Stimulated activated CD4-positive, alpha-beta T cell treated with anti-CD3 and anti-CD28 coated beads, Interleukin-15, amount 100 ng/mL, for 1 hour (primary cell): ENCODE measurements at places on chromosomes 11 and 22.

DNA sequence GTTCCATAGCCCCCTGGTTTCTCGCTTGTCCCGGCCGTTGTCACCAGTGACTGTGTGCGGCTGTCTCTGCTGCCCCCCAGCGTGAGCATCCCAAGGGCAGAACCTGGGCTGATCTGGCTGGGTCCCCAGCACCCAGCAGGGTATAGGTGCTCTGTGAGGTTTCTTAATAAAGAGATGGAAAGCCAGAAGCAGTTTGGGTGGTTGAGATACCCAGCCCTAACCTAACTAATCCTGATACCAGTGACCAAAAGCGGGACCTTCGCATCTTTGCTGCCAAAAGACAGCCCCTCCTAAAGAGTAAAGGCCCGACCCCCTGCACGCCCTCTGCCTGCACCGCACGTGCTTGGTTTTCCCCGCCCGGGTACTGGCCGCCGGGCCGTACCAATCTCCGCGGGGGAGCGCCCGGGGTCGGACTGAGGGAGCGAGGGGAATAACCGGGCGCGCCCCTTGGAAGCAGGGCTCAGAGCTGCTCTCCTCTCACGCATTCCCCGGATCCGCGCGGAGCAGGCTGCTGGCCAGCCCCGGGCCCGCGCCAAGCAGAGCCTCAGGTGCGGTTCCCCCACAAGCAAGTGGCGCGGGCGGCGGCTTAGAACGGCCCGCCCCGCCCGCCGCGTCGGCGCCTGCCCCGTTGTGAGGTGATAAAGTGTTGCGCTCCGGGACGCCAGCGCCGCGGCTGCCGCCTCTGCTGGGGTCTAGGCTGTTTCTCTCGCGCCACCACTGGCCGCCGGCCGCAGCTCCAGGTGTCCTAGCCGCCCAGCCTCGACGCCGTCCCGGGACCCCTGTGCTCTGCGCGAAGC is at the start of gene DGAT2:
Gene DGAT2, plus strand, starts transcription at position 667 of the 797 bp plus-strand sequence. CDS start 214 bp downstream, outside the sequence.
- peak; percentile 40 for DNase-seq

GRCh38 chr22:24435861-24436371 is 8.5 kb downstream of the ADORA2A start:
- no peak for DNase-seq

DNA sequence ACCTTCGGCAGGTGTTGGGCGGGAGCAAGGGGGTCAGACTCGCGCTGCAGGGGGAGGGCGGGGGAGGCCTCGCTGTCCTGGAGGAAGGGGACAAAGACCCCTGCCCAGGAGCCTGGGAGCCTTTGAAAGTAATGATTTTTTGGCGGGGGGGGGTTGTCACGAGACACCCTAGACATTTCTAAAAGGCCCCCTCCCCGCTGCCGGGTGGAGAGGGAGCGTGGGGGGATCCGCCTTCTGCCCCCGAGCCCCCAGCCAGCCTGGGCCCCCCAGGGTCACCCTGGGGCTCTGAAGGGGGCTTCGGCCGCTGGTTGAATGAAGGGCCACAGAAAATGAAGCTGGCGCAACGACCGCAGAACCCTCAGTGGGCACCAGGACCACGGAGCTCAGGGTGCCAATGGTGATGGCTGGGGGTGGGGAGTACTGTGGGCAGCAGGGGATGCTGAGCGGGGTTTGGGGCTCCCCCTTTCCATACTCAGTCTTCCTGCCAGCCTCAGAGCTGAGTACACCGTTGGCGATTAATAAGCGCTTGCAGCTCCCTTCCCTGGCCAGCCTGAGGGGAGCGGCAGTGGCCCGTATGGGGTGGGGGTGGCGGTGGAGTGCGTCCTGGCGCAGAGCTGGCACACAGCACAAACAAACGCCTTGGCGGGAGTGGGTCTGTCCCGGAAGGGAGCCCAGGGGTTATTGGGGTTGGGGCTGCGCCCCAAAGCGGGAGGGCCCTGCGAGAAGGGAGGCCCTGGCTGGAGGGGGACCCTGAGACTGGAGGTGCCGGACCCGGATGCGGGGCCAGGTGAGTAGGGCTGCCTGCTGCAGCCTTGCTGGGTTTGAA is 1.2 kb upstream of the DUSP8 start:
- DNase-seq: no peak

DNA sequence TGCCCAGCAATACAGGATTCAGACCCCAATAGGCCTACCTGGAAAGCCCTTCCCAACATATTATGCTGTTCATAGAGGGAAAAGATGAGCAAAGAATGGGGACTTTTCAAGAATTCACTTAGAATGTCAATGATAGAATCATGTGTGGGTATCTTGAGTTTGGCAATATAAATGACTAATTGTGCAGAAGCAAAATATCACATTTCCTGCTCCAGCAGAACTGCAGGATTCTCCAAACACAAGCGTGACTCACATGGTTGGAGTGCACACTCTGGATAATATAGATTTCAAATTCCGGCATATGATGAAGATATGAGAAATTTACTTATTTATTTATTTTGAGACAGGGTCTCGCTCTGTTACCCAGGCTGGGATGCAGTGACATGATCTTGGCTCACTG is 12.5 kb upstream of the APOL5 start:
- DNase-seq: no peak

DNA sequence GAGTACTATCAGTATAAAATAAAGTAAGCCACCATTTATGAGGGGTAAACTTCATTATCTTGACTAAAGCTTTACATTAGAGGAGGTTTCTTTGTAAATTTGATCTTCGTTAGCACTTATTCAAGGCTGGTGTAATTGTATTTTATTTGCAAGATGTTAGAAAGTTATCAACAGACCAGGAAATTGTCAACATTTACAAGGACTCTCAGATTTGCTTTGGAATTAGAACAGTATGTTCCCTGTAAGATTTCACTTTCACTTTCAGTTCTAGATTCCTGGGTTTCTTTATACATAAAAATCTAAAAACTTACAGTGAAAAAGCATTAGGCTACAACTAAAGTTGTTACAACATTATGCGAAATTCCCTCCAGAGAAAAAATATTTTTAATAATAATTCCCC is 4.6 kb upstream of the BIRC3 start:
- no peak for DNase-seq

- no peak for DNase-seq
Measured at GRCh38 chr11:124120891-124121290, 5.6 kb downstream of the VWA5A start.

GRCh38 chr11:15119826-15120225 is 5.1 kb downstream of the INSC start:
- no peak for DNase-seq

GRCh38 chr11:34495724-34496377 is 17.7 kb downstream of the ELF5 start:
- no peak for DNase-seq

GRCh38 chr22:23513133-23513532 is 67.0 kb downstream of the IGLL1 start:
- no peak for DNase-seq

DNA sequence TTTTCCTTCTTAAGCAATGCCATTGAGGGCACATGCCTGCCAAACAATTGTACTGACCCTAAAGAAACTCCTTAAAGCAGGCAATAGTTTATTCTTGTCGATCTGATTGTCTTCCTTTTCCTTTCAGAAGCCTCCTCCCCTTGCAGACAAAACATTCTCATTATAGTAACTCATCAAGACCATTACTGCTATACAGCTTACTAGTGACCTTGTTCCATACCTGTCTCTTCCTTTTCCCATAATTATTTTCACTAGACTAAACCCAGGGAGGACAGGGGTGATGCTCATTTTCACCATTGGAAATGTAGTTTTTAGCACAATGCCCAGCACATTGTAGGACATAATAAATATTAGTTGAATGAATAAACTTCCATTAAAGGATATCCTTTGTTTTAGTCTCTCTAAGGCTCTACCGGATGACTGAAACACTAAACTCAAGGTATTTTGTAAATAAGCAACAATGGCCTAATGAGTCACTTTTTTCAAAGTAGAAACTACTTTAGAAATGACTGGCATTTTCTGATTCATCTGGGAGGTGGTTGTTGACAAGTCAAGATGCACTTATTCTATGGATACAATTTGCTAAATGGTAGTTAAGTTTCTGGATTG is 9.3 kb upstream of the MSANTD4 start:
- no peak for DNase-seq

DNA sequence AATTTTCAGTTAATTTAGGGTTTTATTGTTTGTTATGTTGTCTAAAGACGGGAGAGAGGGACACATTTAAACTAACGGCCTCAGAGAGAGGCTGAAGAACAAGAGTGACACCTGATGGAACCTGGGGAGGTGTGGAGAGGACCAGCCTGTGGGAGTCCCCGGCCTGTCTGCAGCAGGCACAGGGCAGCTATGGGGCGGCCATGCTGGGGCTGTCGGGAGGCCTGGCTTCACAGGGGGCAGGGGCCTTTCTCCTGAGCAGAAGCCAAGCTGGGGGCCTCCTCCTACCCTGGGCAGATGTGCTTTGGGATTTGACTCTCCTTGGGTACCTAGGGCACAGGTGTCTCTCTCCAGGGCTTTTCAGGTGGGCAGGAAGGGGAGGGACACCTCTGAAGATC is 21.9 kb downstream of the RELT start:
- DNase-seq: no peak

GRCh38 chr11:111954154-111954553 is 17.0 kb downstream of the DIXDC1 start:
- no peak for DNase-seq
